A549 treated with AZD2906 at 1 μM for 4 hours (cell line): ENCODE measurements at places on chromosomes 2 and 18. TPM values are rescaled to one million over a fixed set of nuclear protein-coding genes. Genes with fewer than 3 reads are reported as not detected.

TSPYL6 gene
- not detected in 5 replicates for total RNA-seq

ESCO1 gene
- 8.1 to 9.7 TPM (median 8.7 TPM) in 5 replicates for total RNA-seq

NDC80 gene
- 10.3 to 15.0 TPM (median 11.7 TPM) in 5 replicates for total RNA-seq

ACVR1C gene
- 0.02 to 0.06 TPM (median 0.04 TPM) in 4 of 5 replicates, not detected in the other for total RNA-seq

GYPC gene
- total RNA-seq, result not detected in 5 replicates
